Gastrocnemius medialis (tissue), 4 donors: ENCODE measurements at places on chromosomes 2 and 18.

DNA sequence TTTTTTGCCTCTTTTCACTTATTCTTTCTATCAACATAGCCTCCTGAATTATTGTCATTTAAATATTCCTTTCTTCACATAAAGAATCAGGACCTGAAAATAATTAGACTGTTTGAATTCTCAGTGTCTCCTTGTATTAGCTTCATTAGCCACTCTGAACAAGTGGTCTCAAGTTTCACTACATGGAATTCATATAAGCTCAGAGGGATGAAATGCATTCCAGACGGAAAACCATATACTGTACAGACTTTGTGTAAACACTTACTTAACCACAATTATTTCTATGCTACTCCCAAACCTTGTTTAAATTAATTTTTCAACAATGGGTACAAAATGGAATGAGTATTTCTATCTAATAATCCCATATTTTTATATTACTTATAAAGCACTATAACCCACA is 53.4 kb downstream of the CHN1 start:
- no peak for DNase-seq

GRCh38 chr2:41832218-41832617 is 215.6 kb upstream of the PKDCC start:
- no peak for DNase-seq

DNA sequence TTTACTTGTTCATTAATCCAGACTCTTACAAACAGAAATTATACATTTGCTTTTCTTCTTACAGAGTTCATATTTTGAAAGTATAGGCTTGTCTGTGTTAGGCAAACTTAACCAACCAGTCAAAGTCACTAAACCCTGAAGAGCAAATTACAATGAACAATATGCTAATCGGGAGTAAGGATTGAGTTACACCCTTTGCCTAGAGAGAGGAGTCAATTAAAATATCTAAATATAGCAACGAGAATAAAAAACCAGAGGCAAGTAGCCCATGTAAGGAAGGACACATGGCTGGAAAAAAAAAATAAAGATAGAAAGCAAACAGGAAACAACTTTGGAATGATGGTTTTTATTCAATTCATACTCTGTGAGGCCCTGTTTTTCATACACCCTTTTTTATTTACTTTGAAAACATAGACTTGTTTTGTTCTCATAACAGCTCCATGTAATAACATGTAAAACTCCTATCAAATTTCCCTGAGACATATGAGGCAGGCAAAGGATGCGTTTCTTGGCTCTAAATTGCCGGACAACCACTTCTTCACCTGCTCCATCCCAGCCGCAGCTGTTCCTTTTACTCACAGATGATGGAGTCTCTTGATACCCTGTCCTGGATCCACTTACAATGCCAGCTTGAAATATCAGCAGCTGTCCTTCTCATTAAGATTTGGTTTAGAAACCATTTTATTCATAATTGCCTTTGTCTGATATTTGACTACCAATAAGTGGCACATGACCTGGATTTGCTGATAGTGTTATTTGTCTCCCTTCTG is 767.7 kb upstream of the GCFC2 start:
- DNase-seq = no peak

- no peak for DNase-seq
Measured at GRCh38 chr2:207110715-207111114, 55.0 kb downstream of the KLF7 start.

DNA sequence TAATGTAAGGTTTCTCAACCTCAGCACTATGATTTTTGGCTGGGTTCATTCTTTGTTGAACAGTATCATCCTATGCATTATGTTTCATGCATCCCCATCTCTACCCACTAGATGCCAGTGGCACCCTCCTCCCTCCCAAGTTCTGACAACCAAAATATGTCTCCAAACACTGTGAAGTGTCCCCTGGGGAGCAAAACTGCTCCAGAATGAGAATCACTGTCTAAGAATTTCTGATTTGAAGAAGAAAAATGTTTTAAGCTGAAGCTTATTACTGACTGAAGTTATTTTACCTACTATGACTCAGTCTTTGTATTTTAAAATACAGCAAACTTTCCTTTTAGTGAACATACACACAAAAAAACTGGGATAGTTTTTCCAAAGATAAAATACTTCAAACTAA is 3.4 kb downstream of the THADA start:
- DNase-seq = no peak

GRCh38 chr2:118853651-118854291 is 6.3 kb upstream of the EN1 start:
- no peak for DNase-seq

DNA sequence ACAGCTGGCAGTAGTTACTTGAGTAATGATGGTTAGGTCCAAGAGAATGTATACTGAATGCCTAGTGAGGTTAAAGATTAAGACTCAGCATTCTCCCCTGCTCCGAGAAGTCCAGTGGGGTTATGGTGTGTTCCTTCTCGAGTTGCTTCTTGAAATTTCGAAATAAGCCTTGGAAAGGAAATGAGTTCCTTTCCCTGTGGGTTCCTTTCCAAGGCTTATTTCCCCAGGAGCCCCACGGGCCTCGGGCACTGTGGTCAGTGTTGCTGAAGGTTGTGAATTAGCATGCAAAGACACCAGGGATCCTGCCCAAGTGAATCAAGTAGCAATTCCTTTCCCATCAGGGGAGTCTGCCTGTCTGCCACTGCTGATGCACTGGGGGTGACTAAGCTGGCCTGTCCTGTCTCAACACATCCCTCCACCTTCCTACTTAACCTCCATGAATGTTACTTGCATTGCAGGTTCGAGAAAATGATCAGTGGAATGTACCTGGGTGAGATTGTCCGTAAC is 53.6 kb downstream of the HK2 start:
- DNase-seq = no peak

- no peak for DNase-seq
Measured at GRCh38 chr2:162025121-162025911, 48.7 kb downstream of the DPP4 start.

DNA sequence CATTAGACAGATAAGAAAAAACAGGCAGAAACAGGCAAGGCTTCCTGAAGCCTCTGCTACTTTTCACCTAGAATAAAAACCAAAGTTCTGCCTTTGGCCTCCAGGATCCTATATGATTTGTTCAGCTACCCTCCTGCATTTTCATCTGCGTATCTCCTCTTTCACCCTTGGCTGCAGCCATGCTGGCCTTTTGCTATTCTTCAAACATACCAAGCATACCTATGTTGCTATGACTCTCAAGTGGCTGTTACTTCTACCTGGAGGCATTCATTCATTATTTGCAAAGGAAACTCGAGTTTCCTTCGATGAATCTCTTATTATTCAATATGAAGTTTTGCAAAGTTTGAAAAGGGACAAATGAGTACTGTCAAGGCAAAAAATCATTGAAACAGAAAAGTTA is 106.4 kb upstream of the HNMT start:
- no peak for DNase-seq

DNA sequence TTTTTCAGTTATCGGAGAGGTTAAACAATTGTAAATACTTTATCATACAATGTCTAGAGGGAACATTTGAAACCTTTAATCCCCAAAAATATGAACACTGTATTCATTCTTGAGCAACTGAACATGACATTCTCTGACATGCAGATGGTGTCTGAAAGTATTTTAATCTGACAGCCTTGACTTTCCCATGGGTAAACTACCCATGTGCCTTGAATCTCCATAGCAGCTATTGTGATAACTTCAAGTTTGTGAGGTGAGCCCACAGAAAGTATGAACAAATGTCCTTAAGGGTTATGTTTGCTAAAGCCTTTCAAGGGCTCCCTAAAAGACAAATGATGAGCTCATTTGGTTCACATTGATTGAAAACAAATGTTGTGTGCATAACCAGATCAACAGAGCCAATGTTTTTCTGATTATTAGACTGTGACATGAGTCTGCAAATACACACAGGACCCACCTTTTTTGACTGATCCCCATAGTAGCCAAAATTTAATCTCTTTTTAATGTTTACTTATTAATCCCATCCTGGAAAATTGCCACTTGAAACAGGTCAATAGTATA is 1326.0 kb downstream of the LRP1B start:
- DNase-seq = no peak

- DNase-seq = no peak
Measured at GRCh38 chr2:199309411-199309810, 148.3 kb downstream of the SATB2 start.

GRCh38 chr18:39627936-39628335 is 2062.3 kb upstream of the CELF4 start:
- no peak for DNase-seq

GRCh38 chr2:235398321-235398720 is 95.5 kb upstream of the AGAP1 start:
- DNase-seq = no peak

GRCh38 chr2:119929537-119929936 is 83.3 kb upstream of the EPB41L5 start:
- no peak for DNase-seq

- peak; percentile 25 for DNase-seq
Measured at GRCh38 chr18:77111951-77112746, 20.4 kb downstream of the MBP start.

- DNase-seq = no peak
Measured at GRCh38 chr2:104638190-104638858, 215.6 kb upstream of the POU3F3 start.

DNA sequence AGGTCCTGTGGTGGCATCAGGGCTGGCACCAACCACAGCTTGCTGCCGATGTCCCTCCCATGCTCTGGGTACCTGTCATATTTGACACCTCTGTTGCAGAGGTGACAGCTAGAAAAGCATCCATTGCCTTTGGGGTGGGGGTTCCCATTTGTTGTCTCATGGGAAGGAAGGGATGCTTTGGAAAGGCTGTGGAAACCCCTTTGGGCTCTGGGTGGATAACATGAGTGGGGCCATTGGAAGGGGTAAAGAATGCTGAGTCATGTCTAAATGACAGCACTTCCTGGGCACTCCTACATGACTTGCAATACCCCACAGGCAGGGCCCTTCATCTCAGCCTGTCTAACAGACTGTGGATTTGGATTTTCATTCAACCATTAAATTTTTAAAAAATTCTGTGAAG is 27.8 kb downstream of the CTIF start:
- DNase-seq = no peak

DNA sequence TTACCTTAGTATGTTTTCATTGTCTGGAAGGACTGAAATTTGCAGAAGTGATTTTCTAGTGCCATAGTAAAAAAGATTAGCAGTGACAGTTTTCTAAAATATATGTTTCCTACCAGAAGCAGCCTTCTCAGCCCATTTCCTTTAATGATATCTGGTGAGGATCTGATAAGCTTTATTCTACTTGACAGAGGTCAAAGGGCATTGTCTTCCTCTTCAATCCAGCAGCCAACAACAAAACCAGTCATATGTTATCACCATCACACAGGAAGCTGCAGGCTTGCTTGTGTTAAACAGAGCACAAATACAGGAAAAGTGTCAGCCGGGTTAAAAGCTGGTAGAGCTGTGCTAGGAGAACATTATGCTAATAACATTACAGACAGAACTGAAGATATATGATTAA is 35.6 kb upstream of the ZSWIM2 start:
- no peak for DNase-seq
